ENCODE measurements at places on chromosomes 3 and 15.

- DNase-seq, result no peak
These were observed 61.4 kb downstream of the ATP10A start for GRCh38 chr15:25801586-25802284.

DNA sequence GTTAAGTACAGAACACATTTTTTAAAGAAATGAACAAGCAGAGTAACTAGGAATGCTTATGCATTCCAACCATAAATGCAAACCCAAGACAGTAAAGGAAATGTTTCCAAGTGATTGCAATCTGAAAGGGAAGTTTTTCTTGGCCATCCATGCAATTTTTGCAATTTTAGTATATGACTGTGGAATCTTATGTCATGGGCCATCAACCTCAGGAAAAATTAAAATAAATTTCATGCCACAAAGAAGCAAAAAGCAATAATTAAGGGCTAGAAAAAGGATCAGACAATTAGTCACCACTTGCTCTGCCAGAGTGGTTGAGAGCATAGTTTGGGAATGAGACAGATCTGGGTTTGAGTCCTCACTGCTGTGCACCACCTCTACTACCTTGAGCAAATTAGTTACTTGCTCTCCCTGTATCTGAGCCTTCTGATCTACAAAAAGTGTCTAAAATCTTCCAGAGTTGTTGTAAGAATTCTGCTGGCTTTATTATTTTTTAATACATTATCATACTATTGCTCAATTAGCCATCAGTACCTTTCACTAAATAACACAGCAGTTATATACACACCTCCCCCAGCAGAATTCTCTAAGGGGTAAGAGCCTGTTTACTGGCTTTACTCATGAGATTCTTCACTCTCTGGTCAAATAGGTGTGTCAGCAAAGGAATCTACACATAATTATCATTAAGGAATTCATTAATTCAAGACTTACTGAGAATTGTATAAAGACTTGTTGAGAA is 49.7 kb upstream of the FBN1 start:
- DNase-seq, result no peak

GRCh38 chr3:8538913-8539312 is 37.3 kb downstream of the LMCD1 start:
- DNase-seq, result no peak

- no peak for DNase-seq
These were observed 79.4 kb downstream of the RPLP1 start for GRCh38 chr15:69532066-69532465.

GRCh38 chr3:31777887-31778286 is 203.2 kb downstream of the OSBPL10 start:
- no peak for DNase-seq

GRCh38 chr3:42503251-42503924 is 945 bp downstream of the VIPR1 start:
- DNase-seq, result no peak

GRCh38 chr3:10116138-10116460 is 624 bp downstream of the BRK1 start:
- no peak for DNase-seq

DNA sequence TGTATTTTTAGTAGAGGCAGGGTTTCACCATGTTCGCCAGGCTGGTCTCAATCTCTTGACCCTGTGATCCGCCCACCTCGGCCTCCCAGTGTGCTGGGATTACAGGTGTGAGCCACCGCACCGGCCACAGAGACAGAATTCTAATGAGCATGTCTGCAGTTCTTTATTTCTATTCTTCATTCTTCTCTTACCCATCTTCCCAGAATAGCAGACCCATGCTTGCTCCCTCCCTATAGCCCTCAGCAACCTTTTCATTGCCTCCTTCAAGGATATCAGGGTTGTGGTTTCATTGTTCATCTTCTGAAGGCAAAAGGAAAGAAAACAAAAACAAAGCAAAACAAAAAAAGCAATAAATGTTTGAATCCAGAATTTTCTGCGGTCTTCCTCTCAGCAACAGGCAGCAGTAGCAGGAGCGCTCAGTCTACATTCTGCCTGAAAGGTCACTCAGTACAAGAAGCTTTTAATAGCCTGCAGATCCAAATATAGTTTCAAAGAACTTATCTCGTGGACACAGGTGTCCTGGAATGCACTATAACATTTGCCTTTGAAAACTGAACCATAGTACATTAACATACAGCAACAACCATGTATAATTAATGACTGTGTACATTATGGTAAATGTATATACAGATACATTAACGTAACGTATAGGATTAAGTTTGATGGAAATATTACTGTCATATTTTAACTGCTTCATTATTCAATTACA is at the start of gene SMCO1:
SMCO1 (minus strand) TSS at position 434 of the 709 bp plus-strand sequence; CDS start at position 297, 137 bp downstream.
- no peak for DNase-seq

GRCh38 chr3:46297658-46298423 is 55.6 kb downstream of the CCR3 start:
- no peak for DNase-seq

DNA sequence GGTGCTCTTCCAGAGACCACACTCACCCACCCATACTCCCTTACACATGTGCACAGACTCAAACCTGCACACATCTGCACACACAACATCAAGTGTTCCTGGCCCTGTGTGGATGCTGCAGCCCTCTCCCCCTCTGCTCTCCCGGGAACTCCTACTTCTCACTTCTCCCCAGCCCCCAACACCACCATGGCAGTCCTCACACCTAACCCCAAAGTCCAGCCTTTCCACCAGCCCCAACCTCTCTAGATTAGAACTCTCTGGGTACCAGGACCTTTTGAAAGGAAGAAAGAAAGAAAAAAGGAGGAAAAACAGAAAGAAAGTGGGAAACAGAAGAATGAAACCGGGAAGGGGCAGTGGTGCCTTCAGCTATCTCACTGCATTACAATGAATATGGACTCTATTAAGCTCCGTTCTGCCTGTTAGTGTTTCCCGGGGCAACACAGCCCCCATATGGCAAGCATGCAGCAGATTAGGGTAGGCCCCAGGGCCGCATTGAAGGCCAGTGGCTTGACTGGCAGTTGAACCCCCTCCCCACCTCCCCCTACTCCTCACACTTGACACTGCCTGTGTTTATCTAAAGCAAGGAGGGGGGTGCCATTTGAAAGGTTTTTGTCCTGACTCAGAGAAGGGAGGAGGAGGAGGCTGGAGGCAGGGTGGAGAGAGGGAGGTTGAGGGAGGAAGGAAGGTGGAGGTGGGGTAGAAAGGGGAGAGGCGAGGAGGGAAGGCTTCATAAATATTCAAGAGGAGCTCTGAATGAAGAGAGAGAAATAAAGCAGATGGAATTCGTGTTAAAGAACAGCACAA is 30.1 kb downstream of the BOC start:
- DNase-seq, result no peak

DNA sequence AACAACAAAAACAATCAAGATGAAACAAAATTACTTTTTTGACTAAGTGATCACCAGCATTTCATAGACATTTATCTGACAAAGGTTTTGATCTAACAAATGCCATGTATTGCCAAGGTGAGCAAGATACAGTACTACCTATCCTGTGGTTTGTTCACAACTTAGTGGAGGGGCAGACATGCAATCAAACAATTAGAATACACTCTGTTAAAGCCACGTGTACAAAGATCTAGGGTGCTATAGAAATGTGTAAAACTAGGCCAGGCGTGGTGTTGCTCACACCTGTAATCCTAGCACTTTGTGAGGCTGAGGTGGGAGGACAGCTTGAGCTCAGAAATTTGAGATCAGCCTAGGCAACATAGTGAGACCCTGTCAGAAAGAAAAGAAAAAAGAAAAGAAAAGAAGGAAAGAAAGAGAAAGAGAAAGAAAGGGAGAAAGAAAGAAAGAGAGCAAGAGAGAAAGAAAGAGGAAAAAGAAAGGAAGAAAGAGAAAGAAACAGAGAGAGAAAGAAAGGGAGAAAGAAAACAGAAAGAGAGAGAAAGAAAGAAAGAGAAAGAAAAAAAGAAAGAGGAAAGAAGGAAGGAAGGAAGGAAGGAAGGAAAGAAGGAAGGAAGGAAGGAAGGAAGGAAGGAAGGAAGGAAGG is 1.4 kb upstream of the TRIM69 start:
- DNase-seq, result no peak

- no peak for DNase-seq
These were observed 109.1 kb upstream of the TNFAIP8L3 start for GRCh38 chr15:51203797-51204196.

GRCh38 chr3:146493221-146493620 is 23.9 kb upstream of the PLSCR2 start:
- DNase-seq, result no peak

DNA sequence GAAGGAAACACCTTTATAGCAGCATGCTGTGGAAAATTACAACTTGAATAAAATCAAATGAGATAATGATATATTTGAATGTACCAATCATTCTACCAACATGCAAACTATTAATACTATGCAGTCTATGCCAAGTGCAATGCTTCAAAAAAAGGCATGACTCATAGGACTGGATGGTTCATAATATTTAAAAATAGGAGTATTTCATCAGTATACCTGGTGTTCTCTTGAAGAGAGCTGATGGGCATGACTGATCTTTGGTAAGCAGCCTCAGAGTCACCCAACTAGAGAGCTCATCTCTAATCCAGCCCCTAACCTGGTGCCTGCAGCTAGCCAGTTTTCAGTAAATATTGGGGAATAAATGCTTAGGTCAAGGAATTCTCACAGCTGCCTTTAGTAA is 434.7 kb upstream of the ARRDC4 start:
- no peak for DNase-seq
